ENCODE measurements at places on chromosomes 2 and 18. TPM values are rescaled to one million over a fixed set of nuclear protein-coding genes. Genes with fewer than 3 reads are reported as not detected.

DNA sequence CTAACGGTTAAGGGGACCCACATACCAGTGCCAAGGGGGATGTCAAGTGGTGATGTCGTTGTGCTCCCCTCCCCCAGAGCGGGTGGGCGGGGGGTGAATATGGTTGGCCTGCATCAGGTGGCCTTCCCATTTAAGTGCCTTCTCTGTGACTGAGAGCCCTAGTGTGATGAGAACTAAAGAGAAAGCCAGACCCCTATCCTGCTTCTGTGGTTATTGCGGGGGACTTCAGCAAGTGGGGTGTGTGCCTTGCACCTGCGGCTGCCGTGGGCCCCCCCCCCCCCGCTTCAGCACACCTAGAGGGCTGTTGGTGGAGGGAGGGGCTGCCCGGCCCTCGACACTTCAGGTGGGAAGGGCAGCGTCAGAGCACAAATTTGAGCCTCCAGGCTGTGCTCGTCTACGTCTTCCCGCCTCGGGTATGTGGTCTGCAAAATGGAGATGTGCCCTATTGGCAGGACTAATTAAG, 6.1 kb downstream of the CTDSP1 start:
- H3K4me1 ChIP-seq = peaks cover 68% of the 10 kb centered on the region
- H3K4me3 ChIP-seq = peak overlapping the region; percentile 85
- peak overlapping the region; percentile 93 for H3K27ac ChIP-seq
- peak; percentile 21 for DNase-seq
- H3K27me3 ChIP-seq = no peaks in the 10 kb centered on the region
- H3K36me3 ChIP-seq = no peaks in the 10 kb centered on the region

GRCh38 chr18:45631077-45631476, 15.8 kb downstream of the SLC14A2 start:
- H3K27ac ChIP-seq = no peak overlapping the region
- no peak overlapping the region for H3K4me3 ChIP-seq
- H3K36me3 ChIP-seq = no peaks in the 10 kb centered on the region
- no peaks in the 10 kb centered on the region for H3K4me1 ChIP-seq
- H3K27me3 ChIP-seq = no peaks in the 10 kb centered on the region

- peaks cover 6% of the 10 kb centered on the region for H3K27me3 ChIP-seq
- no peak overlapping the region for H3K4me3 ChIP-seq
- no peak overlapping the region for H3K27ac ChIP-seq
- no peaks in the 10 kb centered on the region for H3K4me1 ChIP-seq
- no peak for DNase-seq
These were observed 24.9 kb downstream of the CIDEA start for GRCh38 chr18:12278741-12279682.

- H3K27me3 ChIP-seq = no peaks in the 10 kb centered on the region
- H3K4me1 ChIP-seq = peaks cover 23% of the 10 kb centered on the region
- H3K36me3 ChIP-seq = peaks cover 42% of the 10 kb centered on the region
- no peak for DNase-seq
These were observed 1.2 kb downstream of the MXD1 start for GRCh38 chr2:69916106-69916505.

Gene CBLN2
- total RNA-seq = not detected

All from naive thymus-derived CD8-positive, alpha-beta T cell (primary cell).